ENCODE measurements at places on chromosomes 11 and 22.

DNA sequence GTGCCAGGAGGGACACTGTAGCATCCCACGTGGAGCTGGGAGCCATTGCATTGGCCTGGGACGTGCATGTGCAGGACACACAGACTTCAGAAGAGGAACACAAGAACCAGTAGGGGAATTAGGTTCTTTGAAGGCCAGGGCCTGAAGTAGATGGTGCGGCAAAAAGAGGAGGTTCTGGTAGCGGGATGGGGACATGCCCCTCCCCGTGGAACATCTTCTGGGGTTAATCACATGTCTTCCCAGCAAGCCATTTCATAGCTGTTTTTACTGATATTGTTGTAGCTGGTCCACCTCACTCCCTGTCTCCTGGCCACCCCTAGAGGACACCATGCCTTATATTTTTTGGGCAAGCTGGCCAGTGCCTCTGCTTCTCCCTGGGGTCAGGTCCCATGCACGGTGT is 74.3 kb downstream of the SCN3B start:
- no peak for DNase-seq

- DNase-seq = no peak
Measured at GRCh38 chr11:62708392-62708791, 916 bp downstream of the GNG3 start.

DNA sequence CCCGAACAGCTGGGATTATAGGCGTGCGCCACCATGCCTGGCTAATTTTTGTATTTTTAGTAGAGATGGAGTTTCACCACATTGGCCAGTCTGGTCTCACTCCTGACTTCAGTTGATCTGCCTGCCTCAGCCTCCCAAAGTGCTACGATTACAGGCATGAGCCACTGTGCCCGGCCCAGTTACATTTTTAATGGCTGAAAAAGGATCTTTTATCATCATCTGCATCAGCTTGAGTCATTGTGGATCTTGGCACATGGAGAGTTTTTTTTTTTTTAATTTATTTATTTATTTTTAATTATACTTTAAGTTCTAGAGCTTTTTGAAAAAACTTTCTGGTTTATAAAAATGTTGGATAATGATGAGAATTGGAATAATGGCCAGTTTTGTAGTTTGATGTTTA is 8.6 kb downstream of the IGHMBP2 start:
- no peak for DNase-seq

DNA sequence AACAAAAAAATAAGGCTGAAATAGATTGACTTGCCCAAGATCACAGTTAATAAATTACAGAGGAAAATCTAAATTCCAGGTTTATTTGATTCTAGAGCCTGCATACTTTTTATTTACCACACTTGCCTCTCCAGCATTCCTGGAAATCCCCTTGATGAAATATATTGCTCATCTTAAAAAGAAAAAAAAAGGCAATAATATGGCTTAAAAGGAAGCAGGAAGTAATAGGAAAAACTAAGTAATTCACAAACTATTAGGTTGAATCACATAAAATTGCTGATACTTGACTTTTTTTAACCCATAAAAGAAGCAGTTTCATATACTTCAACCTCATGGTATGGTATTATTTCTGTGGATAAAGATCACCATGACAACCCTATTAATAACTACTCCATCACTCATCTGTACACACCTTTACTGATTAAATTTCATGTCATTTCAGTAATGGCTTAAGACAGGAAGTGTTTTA is 52.9 kb downstream of the COPB1 start:
- peak; percentile 62 for DNase-seq

- no peak for DNase-seq
Measured at GRCh38 chr11:113506893-113507292, 31.7 kb upstream of the DRD2 start.

- peak; percentile 82 for DNase-seq
Measured at GRCh38 chr22:29394931-29395581, 6.7 kb upstream of the AP1B1 start.

DNA sequence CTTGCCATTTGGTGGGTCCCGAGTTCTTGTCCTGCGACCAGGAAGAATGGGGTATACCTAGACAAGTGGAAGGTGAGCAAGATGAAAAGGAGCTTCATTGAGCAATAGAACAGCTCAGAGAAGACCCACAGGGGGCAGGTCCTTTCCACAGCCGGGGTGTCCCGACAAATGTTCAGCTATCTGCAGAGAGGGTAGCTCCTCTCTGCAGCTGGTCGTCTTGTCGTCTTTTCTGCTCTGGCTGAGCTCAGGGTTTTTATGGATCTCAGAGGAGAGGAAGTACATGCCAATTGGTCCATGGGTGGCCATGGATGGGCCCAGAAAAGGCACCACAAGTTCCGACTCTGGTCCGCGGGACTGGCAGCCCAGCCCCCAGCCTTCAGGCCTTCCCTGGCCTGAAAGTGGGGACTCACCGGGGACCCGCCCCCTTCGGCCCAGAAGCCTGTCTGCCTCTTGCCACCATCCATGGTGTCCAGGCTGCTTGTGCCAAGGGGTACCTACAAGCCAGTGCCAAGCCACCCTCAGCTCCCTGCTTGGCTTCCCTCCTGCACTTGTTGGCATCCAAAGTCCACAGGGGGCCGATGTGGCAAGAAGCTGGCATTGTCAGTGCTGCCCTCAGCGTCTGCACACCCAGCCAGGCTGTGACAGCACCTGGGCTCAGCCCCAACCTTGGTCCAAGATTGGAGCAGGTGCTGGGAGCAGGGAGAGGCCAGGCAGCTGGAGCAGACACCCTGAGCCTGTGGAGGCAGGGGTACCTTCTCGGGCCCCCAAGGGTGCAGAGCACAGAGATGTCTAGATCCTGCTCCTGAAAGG is 438.9 kb downstream of the TBC1D22A start:
- no peak for DNase-seq

GRCh38 chr22:47361247-47361646 is 598.8 kb downstream of the TBC1D22A start:
- no peak for DNase-seq

- DNase-seq = no peak
Measured at GRCh38 chr22:19407649-19408606, 23.6 kb downstream of the HIRA start.

DNA sequence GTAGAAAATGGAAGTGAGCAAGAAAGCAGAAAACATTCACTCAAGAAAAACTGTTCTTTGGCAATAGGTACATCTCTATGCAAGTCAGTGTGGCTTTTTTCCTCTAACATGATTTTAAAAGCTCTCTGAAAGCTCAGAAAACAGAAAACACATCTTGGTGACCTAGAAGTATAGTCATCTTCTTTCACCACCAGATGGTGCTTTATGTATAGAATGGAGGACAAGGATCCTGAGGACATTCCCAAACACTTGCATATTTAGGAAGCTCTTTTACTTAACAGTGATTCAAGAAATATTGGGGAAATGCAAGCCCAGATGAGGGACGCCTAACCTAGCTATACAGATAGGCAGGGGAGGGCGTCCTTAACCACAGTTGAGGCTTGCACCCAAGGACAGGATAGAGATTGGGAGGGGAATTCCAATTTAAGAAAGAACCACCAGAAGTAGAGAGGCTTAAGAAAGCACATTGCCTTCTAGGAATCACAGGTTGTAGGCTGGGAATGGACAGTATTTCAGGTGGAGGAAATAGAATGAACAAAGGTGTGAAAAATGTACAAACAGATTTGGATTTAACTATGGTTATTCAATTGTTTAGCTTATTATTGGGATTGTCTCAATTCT is 13.8 kb upstream of the CCDC81 start:
- DNase-seq = peak; percentile 72

- DNase-seq = no peak
Measured at GRCh38 chr11:115389790-115390189, 114.4 kb downstream of the CADM1 start.

- DNase-seq = no peak
Measured at GRCh38 chr11:116703421-116703820, 69.4 kb downstream of the BUD13 start.

DNA sequence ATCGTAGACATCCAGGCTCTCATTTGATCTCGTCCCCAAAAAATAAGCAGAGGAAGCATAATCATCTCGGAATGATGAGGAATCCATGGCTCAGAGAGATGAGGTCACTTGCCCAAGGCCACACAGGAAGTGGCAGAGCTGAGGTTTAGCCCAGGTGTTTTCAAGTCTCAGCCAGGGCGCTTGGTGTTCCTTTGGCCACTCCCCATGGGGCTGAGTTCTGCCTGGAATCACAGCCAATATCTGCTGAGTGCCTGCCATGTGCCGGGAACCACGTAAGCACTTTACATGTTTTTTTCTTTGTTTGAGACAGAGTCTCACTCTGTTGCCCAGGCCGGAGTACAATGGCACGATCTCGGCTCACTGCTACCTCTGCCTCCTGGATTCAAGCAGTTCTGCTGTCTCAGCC is 29.5 kb upstream of the MYH9 start:
- DNase-seq = peak; percentile 35

GRCh38 chr11:34926101-34926830 is 9.8 kb downstream of the PDHX start:
- DNase-seq = peak; percentile 36

DNA sequence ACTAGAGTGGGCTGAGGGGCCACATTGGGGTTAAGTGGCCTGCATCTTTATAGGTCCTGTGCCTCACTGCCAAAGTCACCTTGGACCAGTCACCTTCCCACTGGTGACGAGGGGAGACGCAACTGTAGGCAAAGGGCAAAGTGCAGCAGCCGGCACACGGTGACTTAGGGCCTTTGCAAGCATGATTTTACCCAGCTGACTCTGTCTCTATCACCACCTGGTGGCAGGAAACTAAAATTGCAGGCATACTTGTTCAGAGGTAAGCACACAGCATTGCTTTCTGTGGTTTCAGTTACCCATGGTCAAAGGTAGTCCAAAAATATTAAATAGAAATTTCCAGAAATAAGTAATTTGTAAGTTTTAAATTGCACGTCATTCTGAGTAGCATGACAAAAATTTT is 1164.4 kb downstream of the BRD1 start:
- no peak for DNase-seq

DNA sequence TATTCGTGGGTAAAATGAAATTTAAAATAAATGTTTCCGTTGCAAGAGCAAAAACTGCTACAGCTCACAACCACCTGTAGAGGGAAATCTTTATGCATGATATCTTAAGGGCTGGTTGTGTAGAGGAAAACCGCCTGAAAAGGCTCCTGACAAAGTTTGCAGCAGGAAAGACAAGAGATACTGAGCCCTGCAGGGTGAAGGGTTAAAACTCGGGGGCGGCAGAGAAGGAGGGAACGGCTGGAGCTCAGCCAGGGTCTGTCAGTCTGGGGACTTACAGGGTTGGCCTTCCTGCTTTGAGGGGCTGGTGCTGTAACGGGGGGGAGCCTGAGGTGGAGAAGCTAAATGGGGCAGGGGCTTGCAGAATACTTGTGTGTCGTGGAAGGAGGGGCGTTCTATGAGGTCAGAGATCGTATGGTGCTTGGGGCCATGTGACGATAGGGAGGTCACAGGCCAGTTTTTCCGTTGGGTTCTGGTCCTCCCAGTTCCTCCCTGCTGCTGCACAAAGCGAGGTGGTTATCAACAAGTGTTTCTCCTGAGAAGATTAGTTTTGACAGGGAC is 122.9 kb upstream of the HSD17B12 start:
- DNase-seq = no peak

- DNase-seq = no peak
Measured at GRCh38 chr11:70671083-70671482, 272.8 kb downstream of the CTTN start.

DNA sequence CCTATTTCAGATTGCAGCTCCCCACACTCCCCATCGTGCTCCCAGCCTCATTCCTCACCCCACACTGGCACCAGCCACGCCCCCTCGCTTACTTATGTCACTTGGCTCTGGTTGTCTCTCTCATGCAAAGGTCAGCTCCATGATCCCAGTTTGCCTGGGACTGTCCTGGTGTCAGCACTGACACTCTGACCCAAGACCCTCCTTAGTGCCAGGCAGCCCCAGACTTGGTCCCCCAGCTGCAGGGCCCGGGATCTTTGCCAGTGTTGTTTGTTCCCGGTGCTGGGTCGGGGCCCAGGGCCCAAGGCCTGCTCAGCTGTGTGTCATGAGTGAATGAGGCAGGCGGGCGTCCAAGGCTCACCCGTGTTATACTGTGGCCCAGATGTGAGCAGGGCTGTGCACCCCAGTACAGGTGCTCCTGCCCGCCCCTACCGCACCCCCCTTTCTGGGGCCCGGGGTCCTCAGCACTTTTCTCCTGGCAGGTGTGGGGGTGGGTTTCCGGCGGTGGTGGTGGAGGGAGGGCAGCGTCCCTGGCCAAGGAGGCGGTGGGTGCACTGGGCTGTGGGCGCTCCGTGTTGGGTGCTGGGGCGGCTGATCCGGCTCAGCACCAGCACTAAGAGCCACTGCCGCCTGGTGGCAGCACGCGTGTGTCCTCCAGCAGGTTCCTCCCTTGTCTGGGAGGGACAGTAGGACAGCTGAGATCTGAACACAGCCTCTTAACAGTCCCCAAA is 19.5 kb downstream of the IL17REL start:
- peak; percentile 85 for DNase-seq

DNA sequence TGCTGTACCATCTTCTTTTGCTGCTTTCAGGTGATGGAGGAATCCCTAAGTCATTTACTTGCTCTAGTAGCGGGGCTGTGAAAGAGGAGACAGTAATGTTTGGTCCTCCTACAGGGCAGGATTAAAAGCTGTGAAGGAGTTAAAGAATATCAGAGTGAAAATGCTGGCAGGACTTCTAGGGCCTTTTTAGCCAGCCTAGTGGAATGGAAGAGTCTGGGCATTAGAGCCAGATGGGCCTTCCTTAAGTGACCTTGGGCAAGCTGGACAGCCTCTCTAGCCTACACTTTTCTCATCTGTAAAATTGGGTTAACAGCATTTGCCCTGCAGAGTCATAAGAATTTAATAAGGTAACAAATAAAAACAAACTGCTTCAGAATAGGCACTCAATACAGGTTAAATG is 114.7 kb downstream of the RBFOX2 start:
- DNase-seq = no peak

- no peak for DNase-seq
Measured at GRCh38 chr11:69371731-69372588, 78.0 kb downstream of the MYEOV start.

DNA sequence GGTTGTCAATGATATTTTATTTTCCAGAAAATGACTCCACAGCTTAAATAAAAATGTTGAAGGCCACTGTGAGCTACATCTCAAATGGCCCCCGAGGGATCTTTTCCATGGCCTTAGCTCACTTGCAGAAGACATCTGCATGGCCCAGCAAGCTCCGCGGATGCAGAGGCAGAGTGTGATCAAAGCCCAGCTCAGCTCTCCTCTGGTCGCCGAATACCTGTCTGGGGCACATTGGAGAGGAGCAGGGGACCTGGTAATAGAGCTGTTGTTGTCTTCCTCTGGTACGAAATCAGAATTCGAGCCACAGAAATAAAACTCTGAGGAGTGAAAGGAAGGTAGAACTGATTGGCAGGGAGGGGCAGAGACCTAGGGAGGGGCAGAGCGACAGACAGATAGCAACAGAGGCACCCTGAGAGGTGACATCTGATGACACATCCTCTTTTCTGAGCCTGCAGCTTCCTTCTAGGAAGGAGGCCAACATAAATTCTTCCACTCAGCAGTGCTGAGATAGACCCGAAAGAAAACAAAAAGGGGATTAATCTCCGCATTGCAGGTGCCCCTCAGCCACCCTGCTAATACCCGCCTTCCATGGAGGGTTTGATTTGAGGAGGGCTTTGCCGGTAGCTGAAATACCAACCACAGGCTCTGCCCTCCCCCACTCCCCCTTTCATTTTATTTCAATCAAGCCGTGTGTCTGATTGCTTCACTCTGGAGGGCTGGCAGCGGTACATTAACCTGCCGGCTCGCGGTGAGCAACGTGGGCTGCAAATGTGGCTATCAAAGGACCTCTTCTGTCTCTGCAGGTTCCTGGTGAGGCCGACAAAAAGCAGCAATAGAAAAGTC is 759.4 kb downstream of the OPCML start:
- DNase-seq = peak; percentile 22

- no peak for DNase-seq
Measured at GRCh38 chr11:128931668-128932067, 11.0 kb downstream of the TP53AIP1 start.

Measured in GM03348 (cell line).